Stimulated activated CD4-positive, alpha-beta T cell treated with anti-CD3 and anti-CD28 coated beads, TNF-alpha, amount 100 ng/mL, for 24 hours (primary cell): ENCODE measurements at places on chromosomes 1 and 21.
A peak's percentile ranks its signal among the peaks of the same experiment; 100 is the strongest.

- no peak for DNase-seq
These were observed 18.2 kb upstream of the STMN1 start for GRCh38 chr1:25924454-25924853.

GRCh38 chr1:35364741-35365140, 96.2 kb downstream of the ZMYM4 start:
- no peak for DNase-seq

- DNase-seq: no peak
These were observed 91.3 kb downstream of the RWDD3 start for GRCh38 chr1:95325349-95325748.

DNA sequence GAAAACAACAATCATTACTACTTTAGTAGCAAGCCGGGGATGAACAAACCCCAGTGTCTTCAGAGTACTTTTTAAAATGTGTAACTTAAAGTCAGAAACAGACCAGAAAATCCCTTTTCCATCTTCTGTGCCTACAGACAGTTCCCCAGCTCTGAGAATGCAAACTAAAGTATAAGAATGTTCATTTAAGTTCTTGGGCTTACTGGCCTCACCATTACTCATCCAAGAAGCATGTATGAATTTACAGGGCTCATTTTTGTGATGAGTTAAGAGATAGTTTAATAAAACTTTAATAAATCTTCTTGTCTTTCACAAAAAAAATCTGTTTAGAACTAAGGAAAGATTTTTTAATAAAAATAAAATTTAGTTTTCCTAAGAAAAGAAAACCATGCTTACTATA, 4.6 kb downstream of the LPGAT1 start:
- DNase-seq: no peak

DNA sequence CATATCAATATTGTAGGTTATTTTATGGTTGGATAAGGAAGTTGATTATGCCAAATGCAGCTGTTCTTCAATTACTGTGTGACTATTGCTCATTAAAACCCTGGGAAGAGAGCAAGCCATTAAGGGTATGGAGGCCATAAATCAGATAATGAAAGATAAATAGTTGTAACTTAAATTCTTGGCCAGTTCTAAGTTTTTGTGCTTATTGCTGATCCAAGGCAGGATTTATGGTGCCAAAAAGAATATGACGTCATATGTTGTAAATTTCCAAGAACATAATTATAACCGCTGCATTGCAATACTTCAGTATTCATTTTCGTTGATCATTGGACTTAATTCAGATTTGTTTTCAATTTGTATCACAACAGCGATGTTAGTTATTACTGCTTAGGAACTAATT, 211.6 kb downstream of the LRRC40 start:
- DNase-seq: no peak

DNA sequence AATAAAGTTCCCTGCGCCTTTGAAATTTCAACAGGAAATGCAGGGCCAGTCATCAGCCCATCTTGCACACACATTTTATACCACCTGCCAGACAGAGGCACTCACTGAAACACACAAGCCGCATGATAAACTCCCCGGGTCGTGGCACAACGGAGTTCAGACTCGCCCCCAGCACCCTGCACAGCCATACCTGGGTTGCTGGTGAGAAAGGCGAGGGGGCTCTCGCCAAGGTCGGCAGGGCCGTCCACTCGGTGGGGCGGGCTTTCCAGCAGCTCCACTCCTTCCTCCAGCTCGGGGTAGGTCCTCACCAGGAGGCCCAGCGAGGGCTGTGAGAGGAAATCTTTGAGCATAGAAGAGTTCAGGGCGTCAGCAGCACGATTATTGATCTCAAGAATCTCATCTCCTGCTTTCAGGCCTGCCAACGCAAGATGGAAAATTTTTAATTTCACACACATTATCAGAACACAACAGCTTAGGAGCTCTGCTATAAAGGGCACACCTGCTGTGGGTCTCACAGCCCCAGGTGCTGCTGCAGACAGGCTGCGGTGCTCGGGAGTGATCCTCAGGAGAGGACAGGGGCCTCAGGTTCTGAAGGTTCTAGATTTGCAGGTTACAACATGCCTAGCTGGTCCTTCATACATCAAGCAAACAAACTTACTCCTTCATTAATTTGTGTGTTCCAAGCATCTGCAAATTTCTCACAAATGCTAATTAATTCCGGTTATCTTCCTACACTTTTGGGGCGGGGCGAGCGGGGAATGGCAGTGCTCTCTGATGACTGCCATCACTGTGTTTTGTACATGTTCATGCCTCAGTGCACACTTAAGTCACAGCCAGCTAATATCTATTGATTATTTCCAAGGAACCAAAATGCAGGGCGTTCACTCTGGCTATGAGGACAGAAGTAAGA, 144.2 kb upstream of the KRTAP19-8 start:
- DNase-seq: peak; percentile 58

DNA sequence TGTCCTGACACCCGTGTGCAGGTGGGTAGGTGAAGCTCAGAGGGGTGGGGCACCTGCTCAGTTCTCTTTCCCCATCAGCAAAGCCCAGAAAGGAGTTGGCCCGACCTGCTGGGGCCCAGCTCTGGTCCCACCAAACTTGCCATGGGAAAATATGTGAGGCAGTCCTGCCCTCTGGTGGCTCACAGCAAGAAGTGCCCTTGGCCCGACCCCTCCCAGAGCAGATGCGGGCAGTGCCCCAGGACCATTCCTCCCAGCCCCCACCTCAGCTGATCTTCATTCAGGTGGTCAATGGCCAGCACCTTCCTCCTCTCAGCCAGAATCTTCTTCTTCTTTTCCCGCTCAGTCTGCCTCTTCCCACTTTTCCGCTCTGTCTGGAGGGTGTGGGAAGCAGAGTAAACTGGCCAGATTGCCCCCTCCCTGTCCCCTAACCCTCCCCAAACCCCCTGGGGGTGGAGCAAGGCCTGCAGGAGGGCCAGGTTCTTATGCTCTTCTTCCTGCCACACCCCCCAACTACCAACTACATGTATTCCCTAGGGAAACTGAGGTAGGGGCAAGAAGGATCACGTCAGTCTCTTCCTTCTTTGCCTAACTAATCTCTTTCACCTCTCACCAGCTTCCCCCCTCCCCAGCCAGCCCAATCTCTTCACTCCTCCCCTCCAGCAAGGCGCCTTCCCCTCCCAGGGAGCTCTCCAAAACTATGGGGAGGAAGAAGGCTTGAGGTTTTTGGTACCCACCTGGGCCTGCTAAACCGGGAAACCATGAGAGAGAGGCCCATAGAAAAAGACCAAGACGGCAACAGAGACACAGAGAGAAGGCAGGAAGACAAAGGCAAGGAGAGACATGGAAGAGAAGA, 15.6 kb downstream of the TNNT2 start:
- DNase-seq: peak; percentile 22
